Femur (tissue), 1 donor: ENCODE measurements at places on chromosomes 5 and 9.
A peak's percentile ranks its signal among the peaks of the same experiment; 100 is the strongest.

DNA sequence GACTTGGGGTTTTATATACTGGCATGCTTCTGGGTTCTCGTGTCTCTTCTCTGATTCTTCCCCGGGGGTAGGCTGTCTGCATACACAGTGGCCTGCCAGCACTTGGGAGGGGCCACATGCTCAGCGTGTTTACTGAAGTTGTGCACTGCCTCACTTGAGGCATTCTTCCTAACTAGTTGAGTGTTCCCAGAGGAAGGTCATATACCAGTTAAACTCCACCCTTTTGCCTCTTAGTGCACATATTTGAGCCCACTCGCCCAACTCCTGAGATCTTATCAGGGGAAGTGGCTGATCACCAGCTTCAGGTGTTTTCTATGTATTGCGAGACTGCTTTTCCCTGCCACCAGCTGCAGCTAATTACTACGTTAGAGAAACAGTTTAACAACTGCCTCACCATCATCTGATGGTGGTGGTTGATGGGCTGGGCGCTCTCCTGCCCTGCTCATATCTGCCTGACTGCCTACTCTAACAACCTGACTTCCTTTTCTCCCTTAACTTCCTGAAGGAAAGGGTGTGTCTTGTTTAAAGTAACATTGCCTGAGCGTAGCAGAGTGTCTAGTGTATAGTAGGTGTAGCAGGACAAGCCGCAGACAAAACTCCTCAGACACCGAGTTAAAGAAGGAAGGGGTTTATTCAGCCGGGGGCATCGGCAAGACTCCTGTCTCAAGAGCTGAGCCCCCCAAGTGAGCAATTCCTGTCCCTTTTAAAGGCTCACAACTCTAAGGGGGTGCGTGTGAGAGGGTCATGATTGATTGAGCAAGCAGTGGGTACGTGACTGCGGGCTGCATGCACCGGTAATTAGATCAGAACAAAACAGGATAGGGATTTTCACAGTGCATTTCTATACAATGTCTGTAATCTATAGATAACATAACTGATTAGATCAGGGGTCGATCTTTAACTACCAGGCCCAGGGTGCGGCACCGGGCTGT is 60.1 kb upstream of the CLINT1 start:
- DNase-seq = no peak

DNA sequence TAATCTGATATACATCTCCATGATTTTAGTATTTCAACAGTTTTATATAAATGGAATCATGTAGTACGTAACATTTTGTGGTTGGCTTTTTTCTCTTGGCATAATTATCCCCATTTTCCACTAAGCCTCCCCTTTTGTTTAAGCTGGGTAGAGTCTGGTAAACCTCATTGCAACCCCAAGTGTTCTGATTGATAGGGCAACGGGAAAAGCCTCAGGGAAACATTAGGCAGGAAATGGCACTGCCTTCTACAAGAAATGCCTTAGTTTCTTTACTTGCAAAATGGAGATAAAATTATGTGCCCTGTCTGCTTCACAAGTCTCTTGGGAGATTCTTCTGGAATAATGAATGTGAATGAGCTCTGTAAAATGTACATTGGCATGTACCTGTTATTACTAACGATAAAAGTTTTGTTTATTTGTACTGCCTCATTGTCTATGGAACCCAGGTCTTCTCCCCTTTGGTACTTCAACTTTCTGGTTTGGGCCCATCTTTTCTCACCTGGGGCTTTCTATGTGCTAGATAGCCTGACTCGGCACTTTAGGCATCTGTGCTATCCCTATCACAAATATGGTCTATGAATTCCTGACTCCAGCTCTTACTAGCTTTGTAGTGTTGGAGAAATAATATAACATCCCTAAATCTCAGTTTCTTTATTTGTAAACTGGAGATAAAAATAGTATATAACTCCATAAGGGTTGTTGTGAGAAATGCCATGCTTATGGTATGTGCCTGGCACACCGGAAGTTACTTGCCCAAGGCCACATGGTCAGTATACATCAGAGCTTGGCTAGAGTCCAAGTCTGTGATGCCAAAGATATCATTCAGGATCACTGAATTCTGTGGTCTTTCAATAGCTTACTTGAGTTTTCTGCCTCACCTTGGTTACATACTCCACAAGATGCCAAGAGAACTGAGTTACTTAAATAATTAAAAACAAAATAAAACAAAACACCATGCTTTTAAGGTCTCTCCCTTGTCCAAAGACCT is 48.2 kb upstream of the ZNF169 start:
- no peak for DNase-seq

DNA sequence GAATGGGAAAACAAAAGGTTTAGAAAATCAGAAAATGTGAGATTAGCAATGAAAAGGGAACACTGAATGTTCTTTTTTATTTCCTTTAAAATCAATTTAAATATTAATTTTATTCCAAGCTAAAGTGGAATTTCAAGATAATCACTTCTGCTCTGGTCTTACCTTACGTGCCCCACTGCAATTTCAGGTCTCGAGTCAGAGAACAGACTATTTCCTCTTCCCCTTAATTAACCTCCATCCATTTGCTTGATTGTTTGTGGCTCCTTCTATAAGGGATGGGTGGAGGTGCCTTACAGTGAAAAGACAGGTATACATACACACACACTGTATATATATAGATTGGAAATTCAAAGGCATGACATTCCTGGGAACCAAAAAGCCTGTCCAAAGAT is 137.1 kb downstream of the SUSD1 start:
- DNase-seq = no peak

DNA sequence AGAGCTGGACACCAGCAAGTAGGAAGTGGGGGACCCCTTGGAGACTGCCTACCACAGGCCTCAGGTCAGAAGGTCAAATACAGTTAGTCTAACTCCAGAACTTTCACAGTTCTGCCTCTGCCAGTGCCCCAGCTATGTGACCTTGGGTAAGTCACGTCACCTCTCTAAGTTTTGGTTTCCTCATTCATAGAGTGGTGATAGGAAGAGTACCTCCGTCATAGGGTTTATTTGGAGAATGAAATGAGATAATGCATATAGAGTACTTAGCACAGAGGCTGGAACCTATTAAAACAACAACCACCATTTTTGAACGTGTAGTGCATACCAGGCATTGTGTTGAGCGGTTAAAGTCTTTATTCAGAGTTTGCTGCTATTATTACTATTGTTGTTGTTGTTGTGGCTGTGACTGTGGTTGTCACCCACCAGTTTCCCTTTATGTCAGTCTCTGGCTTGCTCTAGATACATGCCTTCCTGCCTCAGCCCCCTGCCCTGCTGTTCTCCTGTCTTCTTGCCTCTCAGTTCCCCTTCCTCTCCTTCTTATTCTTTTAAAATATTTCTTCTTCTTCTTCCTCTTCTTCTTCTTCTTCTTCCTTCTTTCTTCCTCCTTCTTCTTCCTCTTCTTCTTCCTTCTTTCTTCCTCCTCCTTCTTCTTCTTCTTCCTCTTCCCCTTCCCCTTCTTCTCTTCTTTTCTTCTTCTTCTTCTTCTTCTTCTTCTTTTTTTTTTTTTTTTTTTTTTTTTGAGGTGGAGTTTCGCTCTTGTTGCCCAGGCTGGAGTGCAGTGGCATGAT is 67.8 kb downstream of the RALGPS1 start:
- DNase-seq = no peak

DNA sequence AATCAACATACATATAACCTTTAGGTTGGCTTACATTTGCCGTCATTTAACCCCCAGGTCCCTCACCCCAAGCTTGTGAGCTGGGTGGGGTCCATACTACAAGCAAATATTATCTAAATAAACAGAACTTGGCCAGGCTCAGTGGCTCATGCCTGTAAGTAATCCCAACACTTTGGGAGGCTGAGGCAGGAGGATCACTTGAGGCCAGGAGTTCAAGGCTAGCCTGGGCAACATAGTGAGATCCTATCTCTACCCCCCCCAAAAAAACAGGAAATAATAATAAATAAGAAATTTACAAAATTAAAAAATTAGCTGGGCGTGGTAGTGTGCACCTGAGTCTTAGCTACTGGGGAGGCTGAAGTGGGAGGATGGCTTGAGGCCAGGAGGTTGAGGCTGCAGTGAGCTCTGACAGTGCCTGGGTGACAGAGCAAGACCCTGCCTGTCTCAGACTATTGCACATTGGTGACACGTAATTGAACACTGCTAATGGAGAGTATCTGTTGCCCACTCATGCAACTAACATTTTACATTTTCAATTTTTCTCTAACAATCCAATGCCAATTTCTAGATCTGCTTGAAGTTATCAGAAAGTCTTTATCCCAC is 18.9 kb downstream of the FNBP1 start:
- DNase-seq = no peak

GRCh38 chr5:95959888-95960666 is 1.6 kb downstream of the ELL2 start:
- peak; percentile 36 for DNase-seq
